Activated CD4-positive, alpha-beta T cell treated with anti-CD3 and anti-CD28 coated beads for 24 hours (primary cell): ENCODE measurements at places on chromosomes 5 and 9.

GRCh38 chr9:87029905-87030304 lies 82.6 kb upstream of the GAS1 start:
- no peak for DNase-seq

GRCh38 chr9:4430432-4431261 lies 59.6 kb upstream of the SLC1A1 start:
- DNase-seq, result no peak

DNA sequence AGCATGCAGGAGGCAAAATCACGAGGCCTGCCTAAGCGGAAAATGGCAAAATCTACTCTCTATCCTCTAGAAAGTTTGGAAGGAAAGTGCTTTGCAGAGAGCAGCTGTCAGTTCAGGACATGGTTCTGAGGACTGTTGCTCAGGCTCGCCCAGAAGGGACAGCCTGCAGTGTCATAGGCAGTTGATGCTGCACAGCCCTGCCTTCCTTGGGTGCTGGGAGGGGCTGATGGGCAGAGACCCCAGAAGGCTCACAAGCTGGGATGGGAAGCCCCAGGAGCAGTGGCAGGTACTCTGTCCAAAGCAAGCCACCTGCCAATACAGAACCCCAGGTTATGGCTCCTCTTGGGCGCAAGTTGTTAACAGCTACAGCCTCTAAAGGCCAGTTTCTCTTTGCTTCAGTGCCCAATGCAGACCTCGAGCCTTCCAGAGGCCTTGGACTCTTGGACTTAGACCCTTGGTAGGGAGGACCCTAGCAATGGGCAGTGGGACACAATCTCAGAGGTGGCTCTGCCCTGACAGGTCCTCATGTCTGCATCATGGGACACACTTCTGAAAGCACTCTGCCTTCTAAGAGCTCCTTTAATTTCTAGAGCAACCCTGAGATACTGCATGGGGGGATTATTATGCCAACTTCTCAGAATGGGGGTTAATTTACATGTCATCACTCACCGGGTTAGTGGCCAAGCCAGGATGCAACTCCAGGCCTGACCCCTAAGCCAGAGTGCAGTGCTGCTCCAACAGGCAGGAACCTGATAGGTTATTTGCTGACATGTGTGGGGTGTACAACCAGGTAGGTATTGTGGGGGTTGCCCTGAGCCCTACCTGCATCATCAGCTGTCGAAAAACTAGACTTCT lies 57.1 kb downstream of the MACROH2A1 start:
- DNase-seq, result no peak

DNA sequence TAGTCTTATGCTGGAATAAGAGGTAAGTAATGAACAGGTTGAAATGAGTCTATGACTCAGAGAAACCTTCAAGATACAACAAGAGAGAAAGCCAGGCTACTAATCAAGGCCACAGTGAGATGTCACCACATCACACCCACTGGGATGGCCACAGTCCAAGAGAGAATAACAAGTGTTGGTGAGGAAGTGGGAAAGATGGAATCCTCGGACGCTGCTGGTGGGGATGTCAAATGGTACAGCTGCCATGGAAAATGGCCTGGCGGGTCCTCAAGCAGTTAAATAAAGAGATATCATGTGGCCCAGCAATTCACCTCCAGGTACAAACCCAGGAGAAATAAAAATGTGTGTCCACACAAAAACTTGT lies 41.9 kb upstream of the NEURL1B start:
- no peak for DNase-seq

- no peak for DNase-seq
Measured at GRCh38 chr5:160293901-160294561, 18.3 kb downstream of the CCNJL start.

DNA sequence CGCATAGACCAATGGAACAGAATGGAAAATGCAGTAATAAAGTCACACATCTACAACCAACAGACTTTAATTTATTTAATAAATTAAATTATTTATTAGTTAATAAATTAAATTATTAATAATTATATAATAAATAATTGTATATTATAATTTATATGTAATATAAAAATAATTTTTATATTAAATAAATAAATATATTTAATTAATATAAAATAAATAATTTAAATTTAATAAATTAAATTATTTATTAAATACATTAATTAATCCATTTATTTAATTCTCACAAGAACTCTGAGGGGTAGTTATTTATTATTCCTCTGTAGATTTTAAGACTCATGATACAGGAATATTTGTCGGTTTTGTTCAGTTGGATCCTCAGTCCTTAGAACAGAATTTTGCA lies 176.1 kb upstream of the ADAMTS19 start:
- no peak for DNase-seq

GRCh38 chr5:42404366-42404765 lies 18.9 kb upstream of the GHR start:
- DNase-seq, result no peak

GRCh38 chr5:37849641-37850040 lies 9.8 kb upstream of the GDNF start:
- no peak for DNase-seq

DNA sequence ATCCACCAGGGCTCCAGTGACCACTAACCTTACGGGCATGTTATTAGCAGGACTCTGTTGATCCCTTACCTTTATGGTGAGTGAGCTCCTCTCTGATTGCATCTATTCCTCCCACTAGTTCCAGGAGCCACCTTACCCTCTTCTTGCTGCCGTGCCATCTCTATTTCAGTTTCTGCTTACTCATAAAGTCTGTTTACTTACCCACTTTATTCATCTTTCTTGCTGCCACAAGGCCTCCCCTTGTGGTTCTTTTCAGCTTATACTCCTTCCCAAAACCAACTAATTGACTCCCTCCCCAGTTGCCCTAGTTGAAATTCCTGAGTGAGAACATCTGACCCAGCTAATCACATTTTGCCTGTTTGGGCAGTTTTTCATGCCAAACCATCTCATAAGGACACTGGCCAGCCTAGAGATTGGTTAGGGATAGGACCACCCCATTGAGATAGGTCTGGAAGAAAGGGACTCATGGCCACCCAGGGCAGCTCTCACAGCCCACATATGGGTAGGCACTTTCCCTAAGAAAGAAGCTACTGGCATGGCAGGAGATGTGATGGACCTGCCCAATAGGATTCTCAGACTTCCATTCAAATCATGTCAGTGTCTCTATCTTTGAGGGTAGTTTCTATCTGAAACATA lies 412.7 kb downstream of the EFNA5 start:
- no peak for DNase-seq

DNA sequence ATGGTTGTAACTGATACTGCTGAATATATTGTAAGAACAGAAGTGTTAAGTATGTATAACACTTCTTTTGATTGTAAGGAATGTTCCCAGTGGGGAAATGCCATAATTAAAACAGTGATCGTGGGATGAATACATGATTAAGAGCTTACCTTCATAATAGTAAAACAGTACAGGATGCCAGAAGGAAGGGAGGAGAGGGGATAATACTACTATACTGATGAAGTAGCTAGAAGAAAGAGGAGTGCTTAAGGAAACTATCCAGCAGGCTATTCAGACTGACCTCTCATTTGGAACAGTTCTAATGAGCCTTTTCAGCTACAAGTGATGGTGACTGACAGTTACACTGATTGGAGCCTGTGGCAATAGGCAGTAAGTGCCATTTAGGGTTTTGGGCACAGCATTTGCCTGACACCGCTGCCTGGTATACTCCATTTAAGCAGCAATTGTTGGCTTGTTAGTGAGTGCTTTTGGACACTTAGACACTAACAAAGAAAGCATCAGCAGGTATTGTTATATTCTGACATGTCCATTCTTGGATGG lies 33.8 kb upstream of the KDM4C start:
- no peak for DNase-seq

DNA sequence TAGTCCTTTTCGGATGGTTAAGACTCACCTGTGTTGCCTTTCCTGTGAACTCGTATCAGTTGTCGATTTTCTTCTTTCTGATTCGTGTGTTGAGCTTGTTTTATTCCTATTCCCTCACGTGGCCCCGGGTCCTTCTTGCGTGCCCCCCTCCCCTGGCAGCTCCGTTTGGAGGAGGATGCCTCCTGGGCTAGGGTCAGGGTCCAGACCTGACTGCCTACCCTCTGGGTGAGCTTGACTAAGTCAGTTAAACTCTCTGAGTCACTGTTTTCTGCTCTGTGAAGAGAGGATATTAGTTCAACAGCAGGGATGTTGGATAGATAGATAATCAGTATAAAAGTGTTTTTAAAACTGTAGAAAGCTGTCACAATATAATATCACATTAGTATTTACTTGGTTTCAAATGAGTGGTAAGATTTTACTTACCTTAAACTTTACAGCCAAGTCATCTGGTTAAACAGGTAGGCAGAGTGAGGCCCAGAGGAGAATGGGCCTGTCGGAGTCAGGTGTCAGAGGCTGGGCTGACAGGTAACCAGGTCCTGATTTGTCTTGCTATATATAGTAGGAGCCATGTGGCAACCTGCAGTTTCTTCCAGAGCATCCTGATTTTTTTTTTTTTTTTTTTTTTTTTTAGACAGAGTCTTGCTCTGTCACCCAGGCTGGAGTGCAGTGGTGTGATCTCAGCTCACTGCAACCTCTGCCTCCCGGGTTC lies 24.2 kb downstream of the PPARGC1B start:
- DNase-seq, result no peak

DNA sequence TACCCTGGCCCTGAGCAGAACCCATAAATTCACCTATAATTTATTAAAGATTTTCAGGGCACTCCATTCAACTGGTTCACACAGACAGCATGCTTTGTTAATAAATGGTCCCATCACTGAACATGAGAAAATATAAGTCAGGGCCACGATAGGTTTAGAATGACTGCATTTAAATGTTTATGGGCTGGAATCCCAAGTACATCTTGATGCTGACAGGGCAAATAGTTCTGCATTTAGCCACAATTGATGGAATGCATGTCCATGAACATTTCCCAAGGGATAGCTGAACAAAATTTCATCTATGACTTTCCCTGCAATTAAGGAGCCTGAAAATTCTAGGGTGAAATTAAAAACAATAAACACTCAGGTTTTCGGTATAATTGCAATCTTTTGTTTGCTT lies 124.5 kb downstream of the CAAP1 start:
- no peak for DNase-seq

GRCh38 chr9:11328326-11328725 lies 715.5 kb upstream of the PTPRD start:
- DNase-seq, result no peak

GRCh38 chr5:112787261-112787660 lies 49.6 kb downstream of the APC start:
- no peak for DNase-seq

DNA sequence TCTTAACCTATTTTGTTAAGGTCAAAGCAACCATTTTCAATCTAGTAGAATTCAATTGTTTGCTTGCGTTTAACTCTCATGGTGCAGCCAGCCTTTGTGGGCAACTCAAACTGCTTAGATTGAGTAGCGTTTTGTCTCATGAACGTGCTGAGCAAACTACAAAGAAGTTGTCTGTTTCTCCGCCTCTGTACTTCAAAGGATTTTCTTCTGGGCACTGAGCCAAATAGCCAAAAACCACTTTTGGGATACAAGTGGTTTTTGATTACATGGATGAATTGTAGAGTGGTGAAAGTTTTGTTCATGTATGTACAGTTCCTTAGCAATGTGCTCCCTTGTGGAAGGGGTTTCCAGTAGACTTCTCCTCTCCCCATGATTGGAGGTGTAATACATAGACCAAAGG lies 122.9 kb downstream of the CFAP90 start:
- DNase-seq, result no peak

GRCh38 chr5:167832609-167833008 lies 458.8 kb upstream of the WWC1 start:
- no peak for DNase-seq

- DNase-seq, result no peak
Measured at GRCh38 chr5:173192561-173192960, 42.4 kb downstream of the NKX2-5 start.

DNA sequence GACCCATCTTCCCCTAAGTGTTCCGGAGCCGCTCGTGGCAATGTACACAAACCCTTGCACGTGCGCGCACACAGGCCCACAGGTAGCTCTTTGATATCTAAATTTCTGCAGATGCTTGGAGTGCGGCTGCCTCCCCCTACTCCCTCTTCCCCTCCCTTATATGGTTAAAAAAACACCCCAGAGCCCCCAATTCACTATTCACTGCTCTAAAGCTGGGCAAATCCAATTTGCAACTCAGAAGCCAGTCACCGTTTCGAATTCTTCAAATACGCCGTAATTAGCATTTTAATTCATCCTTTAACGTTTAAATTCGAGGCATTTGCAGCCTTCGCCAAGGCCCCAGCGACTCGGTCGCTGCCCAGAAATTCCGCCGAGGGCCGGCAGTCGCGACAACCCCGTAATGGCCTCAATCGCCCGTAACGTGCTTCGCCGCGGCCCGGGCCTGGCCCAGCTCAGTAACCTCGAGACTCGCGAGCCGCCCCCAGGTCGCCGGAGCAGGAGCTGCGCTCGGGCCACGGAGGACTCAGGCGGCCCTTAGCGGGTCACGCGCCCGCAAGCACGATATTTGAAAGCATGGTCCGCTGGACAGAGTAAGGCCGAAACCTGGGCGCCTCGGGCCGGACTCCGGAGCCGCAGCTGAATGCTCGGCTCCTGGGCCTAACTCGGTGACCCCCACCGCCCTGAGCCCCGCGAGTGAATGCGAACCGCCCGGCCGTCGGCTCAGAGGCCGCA lies 1.3 kb downstream of the IRX2 start:
- DNase-seq, result no peak

GRCh38 chr9:105673850-105674387 lies 11.7 kb downstream of the TAL2 start:
- DNase-seq, result no peak

DNA sequence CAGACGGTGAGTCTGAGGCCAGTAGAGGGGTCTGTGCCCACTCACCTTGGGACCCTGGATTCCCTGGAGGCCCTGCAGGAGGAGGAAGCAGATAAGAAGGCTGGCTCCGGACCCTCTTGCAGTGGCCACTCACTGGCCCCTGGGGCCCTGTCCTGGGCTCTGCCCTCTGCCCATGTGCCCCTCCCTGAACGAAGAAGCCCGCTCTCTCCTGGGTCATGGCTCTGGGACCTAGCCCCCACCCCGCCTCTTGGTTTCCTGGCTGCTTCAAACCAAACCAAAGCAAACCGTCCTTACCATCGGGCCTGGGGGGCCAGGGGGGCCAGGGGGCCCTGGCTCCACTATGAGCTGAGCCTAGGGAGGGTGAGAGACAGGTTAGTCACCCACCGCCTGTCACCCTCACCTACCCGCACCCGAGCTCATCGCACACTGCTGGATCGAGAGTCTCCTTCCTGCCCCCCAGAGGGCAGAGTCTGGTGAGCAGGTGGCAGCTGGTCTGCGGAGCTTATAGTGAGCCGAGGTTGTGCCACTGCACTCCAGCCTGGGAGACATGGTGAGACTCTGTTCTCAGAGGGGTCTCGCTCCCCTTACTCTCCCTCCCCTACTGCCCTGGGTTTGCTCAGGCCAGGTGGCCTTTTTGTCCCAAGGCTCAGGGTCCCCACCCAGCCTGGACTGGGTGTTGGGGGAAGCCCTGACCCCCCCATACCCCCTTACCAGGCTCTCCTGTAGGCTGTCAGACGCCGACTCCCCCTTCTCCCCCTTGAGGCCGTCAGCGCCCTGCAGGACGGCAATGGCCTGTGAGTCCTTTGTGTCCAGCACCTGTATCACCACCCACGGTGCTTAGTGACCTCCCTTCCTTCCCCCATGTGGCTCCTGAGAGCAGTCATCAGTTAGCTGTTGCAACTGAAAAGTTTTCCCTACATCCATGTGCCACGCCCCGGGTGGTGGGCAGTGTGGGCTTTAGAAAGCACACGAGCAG lies 15.2 kb upstream of the PHYKPL start:
- no peak for DNase-seq

GRCh38 chr9:99181621-99182020 lies 40.1 kb downstream of the ALG2 start:
- no peak for DNase-seq

GRCh38 chr5:136521696-136522095 lies 156.4 kb upstream of the TRPC7 start:
- DNase-seq, result no peak

- no peak for DNase-seq
Measured at GRCh38 chr9:38278931-38279679, 113.4 kb upstream of the ALDH1B1 start.
